Endothelial cell of umbilical vein (primary cell): ENCODE measurements at places on chromosomes 12 and 14.

- DNase-seq: no peak
Measured at GRCh38 chr14:29911810-29912209, 15.8 kb downstream of the PRKD1 start.

GRCh38 chr14:85463512-85463911 lies 66.4 kb upstream of the FLRT2 start:
- DNase-seq: no peak

DNA sequence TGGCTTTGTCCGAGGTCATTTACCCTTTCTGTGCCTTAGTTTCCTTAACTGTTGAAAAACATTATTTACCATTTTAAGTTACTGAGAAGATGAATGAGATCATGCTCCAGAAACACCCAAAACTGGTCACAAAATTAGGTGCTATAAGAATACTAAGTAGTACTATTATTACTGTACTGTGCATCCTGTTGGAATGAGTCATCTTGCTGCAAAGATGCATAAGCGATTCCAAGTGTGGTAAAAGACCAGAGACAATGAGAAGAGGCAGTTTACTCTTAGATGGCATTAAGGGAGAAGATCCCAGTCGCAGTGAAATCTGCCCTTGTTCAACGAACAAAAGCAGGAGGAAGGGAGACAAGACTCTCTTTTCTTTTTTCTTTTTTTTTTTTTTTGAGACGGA lies 4.2 kb upstream of the PLEKHA5 start:
- no peak for DNase-seq

GRCh38 chr12:104494137-104494792 lies 37.5 kb downstream of the CHST11 start:
- no peak for DNase-seq

- no peak for DNase-seq
Measured at GRCh38 chr12:111777345-111778045, 10.8 kb downstream of the ALDH2 start.
